Common myeloid progenitor, CD34-positive (primary cell): ENCODE measurements at places on chromosomes 2 and 18.

DNA sequence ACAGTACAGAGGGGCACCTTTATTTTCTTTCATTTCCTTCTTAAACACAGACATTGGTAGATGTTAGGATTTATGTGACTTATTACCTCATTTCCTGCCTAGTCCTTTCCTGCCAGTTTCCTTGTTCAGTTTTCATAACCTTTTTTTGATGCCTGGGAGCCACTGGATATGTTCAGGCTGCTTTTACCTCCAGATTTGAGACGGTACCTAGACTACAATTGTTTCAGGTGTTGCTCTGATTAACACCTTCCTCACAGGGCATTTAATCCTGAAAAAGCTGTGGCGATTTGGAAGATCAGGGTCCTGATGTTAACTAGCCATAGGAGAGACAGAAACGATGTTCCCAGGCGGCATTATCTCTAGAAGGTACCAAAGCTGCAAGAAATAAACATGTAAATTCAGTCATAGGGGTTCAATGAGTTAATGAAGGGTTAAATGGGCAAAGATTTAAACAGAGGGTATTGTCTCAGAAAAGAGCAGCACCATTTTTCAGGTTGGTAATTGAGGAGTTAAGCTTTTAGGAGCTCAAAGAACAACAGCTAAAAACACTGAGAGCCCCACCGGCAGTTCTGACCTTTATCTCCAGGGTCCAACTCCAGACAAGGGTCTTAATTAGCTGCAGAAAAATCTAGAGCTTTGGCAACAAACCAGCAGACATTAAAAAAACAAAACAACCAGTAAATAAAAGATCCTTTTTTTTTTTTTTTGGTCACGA lies 93.3 kb downstream of the HRH4 start:
- DNase-seq = no peak

DNA sequence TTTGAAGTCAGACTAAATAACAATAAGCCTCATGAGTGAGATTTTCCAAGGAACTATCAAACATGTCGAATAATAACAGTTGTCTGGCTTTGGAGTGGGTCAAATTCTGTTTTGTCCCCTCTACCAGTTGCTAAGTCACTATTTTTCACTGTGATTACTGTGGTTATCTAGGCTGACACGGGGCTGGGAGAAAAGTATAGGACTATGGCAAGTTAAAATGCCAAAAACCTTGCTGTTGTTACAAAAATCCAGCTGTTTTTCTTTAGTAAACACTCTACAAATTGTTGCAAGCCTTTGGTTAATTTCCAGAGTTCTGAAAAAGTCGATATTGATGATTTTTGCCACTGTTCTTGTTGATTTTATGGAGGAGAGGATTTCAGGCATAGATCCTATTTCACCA lies 1.5 kb downstream of the CFAP210 start:
- DNase-seq = no peak

GRCh38 chr2:14094592-14094991 lies 537.9 kb upstream of the LRATD1 start:
- no peak for DNase-seq

- no peak for DNase-seq
Observed at GRCh38 chr2:175005733-175006264, 618 bp upstream of the CHN1 start.

DNA sequence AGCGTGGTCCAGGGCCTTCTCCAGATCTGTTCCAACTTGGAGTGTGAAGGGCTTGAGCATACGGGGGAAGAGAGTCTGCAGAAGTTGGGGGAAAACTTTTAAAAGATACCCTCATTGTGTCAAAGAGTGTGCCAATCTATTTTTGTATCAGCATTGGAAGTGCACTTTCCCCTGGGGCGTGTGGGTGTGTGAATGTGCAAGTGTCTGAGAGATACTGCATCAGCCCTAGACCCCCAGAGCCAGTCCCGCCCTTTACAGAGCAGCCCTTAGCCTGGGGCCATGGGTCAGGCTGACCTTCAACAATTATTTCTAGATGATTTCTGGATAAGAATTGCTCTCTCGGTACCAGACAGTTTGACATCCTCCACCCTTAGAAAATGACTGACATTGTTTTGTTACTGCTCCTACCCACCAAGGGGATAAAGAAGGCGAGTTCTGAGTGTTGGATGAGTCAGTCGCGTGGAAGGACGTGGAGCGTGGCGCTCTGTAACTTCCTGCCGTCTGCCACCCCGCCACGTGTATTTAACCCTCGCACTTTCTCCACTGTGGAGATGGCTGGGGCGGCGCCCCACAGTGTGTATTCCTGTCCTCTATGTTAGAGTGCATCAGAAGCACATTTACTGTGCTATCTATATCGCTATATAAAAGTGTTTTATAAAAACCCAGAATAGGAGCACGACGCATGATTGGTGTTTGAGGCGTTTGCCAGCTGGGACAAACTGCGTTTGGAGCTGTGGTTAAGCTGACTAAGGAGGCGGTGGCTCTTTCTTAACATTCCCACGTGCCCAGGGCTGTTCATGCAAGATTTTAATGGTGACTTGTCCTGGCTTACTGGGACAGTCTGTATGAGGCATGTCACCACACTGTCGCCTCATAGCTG lies 122.6 kb downstream of the CABLES1 start:
- peak; percentile 78 for DNase-seq

- DNase-seq = no peak
Observed at GRCh38 chr18:9835825-9836224, 49.9 kb upstream of the TXNDC2 start.

DNA sequence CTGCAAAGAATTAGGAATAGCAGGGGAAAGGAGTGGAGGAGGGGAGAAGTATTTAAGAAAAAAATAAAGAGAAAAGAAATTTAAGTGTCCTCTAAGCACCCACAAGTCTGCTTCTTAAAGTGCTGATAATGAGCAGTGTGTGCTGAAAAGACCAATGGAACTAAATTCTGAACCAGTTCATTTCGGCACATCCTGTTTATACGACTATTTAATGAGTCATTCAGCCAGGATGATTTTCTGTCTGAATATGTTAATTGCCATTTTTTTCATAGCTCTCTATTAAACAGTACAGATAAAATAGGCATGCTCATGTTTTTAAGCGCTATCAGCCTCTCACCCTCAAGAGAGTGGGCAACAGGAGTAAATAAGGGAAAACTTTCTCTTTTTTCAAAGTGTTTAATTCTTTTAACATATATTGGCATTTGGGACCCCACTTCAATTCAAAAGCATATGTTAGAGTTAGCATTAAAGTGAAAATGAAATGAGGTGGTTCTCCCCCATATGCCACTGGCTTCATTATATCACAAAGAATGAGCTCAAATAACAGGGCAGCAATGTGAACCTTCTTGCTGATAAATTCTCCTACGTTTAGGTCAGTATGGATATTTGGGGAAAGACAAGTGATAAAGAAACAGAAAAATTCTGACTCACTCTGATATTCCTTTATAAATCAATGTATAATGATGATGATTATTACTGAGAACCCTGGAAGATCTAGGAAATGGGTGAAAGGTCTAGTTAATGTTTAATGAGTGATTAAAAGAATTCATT lies 87.5 kb downstream of the TCF4 start:
- peak; percentile 59 for DNase-seq

GRCh38 chr2:85708641-85709040 lies 14.5 kb downstream of the GNLY start:
- no peak for DNase-seq

- DNase-seq = no peak
Observed at GRCh38 chr2:201084863-201085262, 13.1 kb downstream of the NDUFB3 start.

DNA sequence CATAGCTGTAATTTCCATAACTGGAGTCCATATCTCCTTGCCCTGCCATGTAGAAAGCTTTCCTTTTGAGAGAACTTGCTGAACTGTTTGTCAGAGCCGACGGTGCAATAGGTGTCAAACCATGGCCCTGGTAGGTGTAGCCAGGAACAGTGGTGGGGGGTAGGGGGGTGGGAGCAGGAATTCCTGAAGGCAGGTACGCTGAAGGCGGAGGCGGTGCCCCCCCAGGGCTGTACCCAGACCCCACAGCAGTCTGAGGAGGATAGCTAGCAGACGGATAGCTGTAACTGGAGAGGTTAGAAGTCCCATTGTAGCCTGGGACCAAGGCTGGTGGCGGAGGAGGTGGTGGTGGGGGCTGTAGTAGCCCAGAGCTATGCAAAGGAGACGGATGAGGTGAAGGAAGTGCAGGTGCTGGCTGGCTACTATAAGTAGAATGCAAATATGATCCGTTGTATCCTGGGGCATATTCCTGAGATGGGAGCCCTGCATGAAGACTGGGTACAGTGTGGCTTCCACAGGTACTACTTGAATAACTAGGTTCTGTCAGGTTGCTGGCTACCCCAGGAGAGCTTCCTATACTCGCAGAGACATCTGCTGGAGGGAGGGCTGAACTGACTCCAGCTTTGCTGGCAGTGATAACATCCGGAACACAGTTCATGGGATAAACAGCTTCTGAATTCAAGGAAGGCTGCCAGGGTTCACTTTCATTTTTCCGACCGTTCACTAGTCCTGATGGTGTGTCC lies 124.8 kb downstream of the FIGN start:
- DNase-seq = no peak

- DNase-seq = no peak
Observed at GRCh38 chr2:100692381-100692780, 127.6 kb upstream of the NPAS2 start.

- no peak for DNase-seq
Observed at GRCh38 chr18:48036641-48037421, 106.4 kb upstream of the SMAD2 start.

DNA sequence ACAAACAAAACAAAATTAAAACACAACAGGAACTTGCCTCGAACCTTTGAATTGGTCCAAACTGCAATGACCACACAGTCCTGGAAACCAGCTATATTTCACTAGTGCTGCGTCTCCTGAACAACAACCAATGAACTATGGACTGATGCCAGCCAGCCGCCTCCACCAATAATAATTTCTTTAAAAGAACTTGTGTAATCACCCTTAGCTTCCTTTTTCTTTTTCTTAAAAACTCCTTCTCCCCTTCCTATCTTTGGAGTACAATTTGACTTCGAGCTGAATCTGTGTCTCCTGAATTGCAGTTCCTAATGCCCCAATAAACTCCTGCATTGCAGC lies 1.6 kb upstream of the CXXC1 start:
- DNase-seq = no peak

DNA sequence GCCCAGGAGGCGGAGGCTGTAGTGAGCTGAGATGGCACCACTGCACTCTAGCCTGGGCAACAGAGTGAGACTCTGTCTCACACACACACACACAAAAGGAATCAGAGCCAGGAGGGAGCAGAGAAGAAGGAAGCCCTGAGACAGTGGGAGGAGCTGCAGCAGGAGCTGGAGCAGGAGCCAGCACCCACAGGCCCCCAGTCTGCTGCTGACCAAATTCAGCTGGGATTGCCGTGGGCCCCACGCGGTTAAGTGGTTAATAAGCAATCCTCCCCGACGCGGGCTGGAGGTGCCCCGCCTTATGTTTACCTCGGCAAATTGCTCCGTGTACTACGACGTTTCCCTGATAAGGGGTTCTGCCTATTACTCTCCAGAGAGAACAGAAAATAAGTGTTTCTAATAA lies 265.3 kb downstream of the TWIST2 start:
- DNase-seq = peak; percentile 12

DNA sequence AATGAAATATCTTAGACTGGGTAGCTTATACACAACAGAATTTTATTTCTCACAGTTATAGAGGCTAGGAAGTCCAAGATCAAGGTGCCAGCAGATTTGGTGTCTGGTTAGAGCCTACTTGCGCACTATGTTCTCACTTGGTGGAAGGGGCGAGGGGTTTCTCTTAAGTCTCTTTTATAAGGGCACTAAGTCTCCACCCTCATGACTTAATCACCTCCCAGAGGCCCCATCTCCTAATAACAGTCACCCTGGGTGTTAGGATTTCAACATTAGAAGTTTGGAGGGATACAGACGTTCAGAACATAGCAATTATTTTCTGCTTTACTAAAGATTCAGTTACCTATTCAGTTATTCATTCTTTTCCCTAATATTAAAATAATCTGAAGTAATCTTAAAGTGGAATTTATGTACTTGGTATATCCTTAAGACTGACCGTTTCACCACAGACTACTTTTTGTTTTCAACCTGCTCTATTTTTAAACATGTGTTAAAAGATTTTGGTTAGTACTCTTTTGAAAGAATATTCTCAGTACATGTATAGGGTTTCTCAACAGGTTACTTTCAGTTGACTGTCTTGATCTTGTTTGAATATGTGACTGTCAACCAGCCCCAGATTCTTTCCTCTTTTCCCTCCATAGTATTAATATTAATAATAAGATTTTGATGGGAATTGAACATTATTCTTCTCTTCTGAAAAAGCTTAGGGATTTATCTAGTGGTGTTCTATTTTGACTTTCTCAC lies 130.0 kb downstream of the TAF4B start:
- no peak for DNase-seq

GRCh38 chr2:144082777-144083176 lies 437.1 kb downstream of the ZEB2 start:
- DNase-seq = no peak

GRCh38 chr18:23689616-23690504 lies 607 bp downstream of the LAMA3 start:
- DNase-seq = no peak

- DNase-seq = no peak
Observed at GRCh38 chr2:39571111-39571731, 94.5 kb upstream of the TMEM178A start.

GRCh38 chr2:50491541-50492476 lies 540.1 kb downstream of the NRXN1 start:
- peak; percentile 60 for DNase-seq

GRCh38 chr2:172639823-172640222 lies 83.9 kb downstream of the PDK1 start:
- DNase-seq = peak; percentile 94

- DNase-seq = no peak
Observed at GRCh38 chr2:179562330-179562885, 297.8 kb upstream of the SESTD1 start.

DNA sequence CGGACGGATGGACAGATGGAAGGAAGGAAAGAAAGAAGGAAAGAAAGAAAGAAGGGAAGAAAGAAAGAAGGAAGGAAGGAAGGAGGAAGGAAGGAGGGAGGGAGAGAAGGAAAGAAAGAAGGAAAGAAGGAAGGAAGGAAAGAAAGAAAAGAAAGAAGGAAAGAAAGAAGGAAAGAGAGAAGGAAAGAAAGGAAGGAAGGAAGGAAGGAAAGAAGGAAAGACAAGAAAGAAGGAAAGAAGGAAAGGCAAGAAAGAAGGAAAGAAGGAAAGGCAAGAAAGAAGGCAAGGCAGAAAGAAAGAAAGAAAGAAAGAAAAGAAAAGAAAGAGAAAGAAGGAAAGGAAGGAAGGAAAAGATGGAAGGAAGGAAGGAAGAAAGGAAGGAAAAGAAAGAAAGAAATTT lies 162.5 kb upstream of the DNMT3A start:
- no peak for DNase-seq

- no peak for DNase-seq
Observed at GRCh38 chr2:201233812-201234662, 26.3 kb upstream of the CASP8 start.
